ENCODE measurements at places on chromosomes 11 and 22.

DNA sequence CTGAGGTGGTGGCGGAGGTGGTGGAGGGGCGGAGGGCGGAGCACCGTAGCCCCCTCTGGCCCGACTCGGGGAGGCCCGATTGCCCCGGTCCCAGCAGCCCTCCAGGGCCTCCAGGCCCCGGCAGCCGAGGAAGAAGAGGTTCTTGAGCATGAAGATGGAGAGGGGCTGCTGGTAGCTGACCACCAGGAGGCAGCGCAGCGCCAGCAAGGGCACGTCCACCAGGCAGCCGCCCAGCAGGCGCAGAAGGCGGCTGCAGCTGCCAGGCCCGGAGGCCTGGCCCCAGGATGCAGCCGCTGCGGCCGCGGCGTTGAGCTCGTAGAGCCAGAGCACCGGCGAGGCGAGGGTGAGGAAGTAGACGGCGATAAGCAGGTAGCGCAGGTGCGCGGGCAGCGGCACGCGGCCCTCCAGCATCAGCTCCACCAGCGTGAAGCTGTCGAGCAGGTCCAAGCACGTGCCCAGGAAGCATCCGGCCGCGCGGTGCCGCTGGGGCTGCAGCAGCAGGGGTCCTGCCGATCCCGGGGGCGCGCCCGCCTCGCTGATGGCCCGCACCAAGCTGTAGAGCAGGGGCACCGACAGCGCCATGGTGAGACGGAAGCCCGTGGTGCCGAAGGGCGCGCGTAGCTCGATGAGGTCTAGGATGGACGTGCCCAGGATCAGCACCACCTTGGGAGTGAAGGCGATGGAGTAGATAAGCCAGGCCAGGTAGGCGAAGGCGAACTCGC is 1.5 kb downstream of the TMEM121B start:
- H3K27ac ChIP-seq = no peak overlapping the region
- H3K27me3 ChIP-seq = no peaks in the 10 kb centered on the region
- H3K4me1 ChIP-seq = no peaks in the 10 kb centered on the region
- H3K36me3 ChIP-seq = no peaks in the 10 kb centered on the region
- no peak overlapping the region for H3K4me3 ChIP-seq

DNA sequence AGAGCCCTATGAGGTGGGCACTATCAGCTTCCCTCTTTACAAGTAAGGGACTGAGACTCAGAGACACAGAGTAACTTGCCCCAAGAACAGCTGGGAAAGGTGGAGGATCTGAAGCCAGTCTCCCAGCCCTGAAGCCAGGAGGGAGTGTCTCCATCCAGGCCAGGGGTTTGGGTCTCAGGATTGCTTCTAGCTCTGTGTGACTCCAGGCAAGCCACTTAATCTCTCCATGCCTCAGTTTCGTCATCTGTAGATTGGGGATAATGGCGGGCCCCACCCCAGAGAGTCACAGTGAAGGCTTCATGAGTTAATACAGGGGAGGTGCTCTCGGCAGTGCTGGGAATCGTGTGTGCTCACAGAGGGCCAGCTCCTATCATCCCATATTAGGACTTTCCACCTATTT is 10.5 kb downstream of the MAP4K2 start:
- DNase-seq = no peak
- H3K27ac ChIP-seq = no peak overlapping the region
- H3K4me1 ChIP-seq = peaks cover 6% of the 10 kb centered on the region
- H3K27me3 ChIP-seq = no peaks in the 10 kb centered on the region
- H3K36me3 ChIP-seq = 0 out of 2 replicates have a peak, but pooled peaks cover 7% of the 10 kb centered on the region

- no peak for DNase-seq
- peaks cover 39% of the 10 kb centered on the region for H3K4me1 ChIP-seq
Measured at GRCh38 chr11:83192606-83193245, 786 bp upstream of the ANKRD42 start.

- peaks cover 95% of the 10 kb centered on the region for H3K4me1 ChIP-seq
- H3K36me3 ChIP-seq = peaks cover 10% of the 10 kb centered on the region
- peak overlapping the region; percentile 100 for H3K27ac ChIP-seq
- no peaks in the 10 kb centered on the region for H3K27me3 ChIP-seq
Measured at GRCh38 chr11:2387266-2387987, 10.3 kb downstream of the CD81 start.

- no peak for DNase-seq
- no peaks in the 10 kb centered on the region for H3K27me3 ChIP-seq
- no peak overlapping the region for H3K4me3 ChIP-seq
- H3K4me1 ChIP-seq = no peaks in the 10 kb centered on the region
- no peak overlapping the region for H3K27ac ChIP-seq
- H3K36me3 ChIP-seq = no peaks in the 10 kb centered on the region
Measured at GRCh38 chr11:29361369-29361768, 655.5 kb downstream of the KCNA4 start.

GRCh38 chr22:43293655-43294392 is 49.3 kb downstream of the SCUBE1 start:
- no peaks in the 10 kb centered on the region for H3K27me3 ChIP-seq
- no peak for DNase-seq
- no peaks in the 10 kb centered on the region for H3K36me3 ChIP-seq

GRCh38 chr11:70298243-70298915 is 27.9 kb downstream of the PPFIA1 start:
- H3K4me1 ChIP-seq = no peaks in the 10 kb centered on the region
- H3K4me3 ChIP-seq = no peak overlapping the region
- H3K36me3 ChIP-seq = peaks cover 11% of the 10 kb centered on the region
- no peaks in the 10 kb centered on the region for H3K27me3 ChIP-seq

DNA sequence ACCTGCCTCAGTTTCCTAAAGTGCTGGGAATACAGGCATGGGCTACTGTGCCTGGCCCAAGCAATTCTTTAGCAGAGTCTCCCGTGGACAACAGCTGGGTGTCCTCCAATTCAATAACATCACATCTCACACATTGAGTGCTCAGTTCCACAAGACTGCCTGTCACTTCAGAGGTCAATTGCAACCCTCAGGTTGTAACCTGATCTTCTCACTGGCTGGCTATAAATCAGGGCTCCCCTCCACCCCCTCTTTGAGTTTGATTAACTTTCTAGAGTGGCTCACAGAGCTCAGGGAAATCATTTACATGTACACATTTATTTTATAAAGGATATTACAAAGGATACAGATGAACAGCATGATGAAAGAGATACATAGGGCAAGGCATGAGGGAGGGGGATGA is 68.1 kb downstream of the MCHR1 start:
- no peak overlapping the region for H3K4me3 ChIP-seq
- peaks cover 6% of the 10 kb centered on the region for H3K4me1 ChIP-seq
- H3K27ac ChIP-seq = no peak overlapping the region
- DNase-seq = peak; percentile 45
- no peaks in the 10 kb centered on the region for H3K36me3 ChIP-seq
- no peaks in the 10 kb centered on the region for H3K27me3 ChIP-seq

DNA sequence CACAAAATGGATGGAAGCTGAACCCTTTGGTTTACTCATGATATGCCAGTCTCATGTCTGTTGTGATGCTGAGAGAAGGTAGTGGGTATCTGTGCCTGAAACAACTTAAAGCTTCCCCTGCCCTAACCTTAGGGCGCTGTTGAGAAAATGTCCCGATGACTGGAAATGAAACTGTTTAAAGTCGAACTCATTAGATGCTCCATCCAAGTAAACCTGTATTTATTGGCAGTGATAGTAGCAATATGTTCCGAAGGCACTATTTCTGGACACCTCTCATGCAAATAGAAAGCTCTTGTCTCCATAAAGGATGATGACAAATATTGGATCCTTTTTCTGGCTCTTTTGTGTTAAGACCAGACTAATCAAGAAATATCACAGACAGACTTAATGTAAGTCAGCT is 86.2 kb downstream of the GRAMD1B start:
- H3K36me3 ChIP-seq = peaks cover 54% of the 10 kb centered on the region
- DNase-seq = no peak
- H3K4me3 ChIP-seq = no peak overlapping the region
- H3K27ac ChIP-seq = peak overlapping the region; percentile 22
- H3K27me3 ChIP-seq = no peaks in the 10 kb centered on the region

- no peaks in the 10 kb centered on the region for H3K4me1 ChIP-seq
- H3K27ac ChIP-seq = no peak overlapping the region
- H3K27me3 ChIP-seq = no peaks in the 10 kb centered on the region
- H3K4me3 ChIP-seq = no peak overlapping the region
- H3K36me3 ChIP-seq = no peaks in the 10 kb centered on the region
Measured at GRCh38 chr11:102142333-102142732, 32.1 kb downstream of the YAP1 start.

DNA sequence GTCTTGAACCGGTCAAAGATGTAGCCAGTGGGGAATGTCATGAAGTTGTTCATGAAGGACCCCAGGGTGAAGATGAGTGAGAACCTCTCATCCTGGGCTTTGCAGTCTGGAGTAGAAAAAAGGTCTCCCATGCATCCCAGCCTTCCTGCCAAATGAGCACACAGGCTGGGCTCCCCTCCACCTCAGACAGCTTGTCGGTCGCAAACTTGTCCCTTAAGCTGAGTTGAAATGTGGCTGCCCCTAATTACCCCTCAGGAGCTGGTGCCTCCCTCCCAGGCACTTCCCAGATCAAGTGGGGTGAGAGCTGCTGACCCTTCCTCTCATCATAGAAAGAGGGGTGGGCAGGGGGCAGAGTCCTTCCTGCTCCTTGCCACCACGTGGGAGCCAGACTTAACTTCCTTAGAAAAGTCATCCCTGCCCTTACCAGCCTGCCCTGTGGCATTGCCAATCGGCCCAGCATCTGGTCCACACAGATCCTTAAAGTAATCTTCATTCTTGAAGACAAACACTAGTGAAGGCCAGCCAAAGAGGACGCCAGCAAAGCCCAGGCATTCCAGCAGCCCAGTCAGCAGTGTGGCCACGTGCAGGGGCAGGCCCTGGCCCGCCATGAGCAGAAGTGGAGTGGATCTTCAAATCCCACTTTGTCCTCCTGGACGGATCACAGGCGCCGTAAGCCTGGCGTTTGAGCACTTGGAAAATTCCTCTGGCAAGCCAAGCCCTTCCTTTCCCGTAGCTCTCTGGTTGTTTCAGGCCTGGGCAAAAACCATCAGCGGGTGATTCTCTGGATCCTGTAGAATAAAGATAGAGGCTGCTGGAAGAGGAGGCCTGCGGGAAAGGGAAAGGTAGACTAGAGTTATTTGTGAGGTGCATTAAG is 1.1 kb downstream of the SLC43A3 start:
- H3K36me3 ChIP-seq = peaks cover 39% of the 10 kb centered on the region
- peak overlapping the region; percentile 58 for H3K27ac ChIP-seq
- peaks cover 32% of the 10 kb centered on the region for H3K4me1 ChIP-seq
- H3K4me3 ChIP-seq = peak overlapping the region; percentile 77
- no peak for DNase-seq

- H3K27me3 ChIP-seq = no peaks in the 10 kb centered on the region
- H3K4me1 ChIP-seq = peaks cover 37% of the 10 kb centered on the region
- peak overlapping the region; percentile 94 for H3K27ac ChIP-seq
- peak; percentile 77 for DNase-seq
Measured at GRCh38 chr22:41094041-41094593, 1.7 kb downstream of the EP300 start.

DNA sequence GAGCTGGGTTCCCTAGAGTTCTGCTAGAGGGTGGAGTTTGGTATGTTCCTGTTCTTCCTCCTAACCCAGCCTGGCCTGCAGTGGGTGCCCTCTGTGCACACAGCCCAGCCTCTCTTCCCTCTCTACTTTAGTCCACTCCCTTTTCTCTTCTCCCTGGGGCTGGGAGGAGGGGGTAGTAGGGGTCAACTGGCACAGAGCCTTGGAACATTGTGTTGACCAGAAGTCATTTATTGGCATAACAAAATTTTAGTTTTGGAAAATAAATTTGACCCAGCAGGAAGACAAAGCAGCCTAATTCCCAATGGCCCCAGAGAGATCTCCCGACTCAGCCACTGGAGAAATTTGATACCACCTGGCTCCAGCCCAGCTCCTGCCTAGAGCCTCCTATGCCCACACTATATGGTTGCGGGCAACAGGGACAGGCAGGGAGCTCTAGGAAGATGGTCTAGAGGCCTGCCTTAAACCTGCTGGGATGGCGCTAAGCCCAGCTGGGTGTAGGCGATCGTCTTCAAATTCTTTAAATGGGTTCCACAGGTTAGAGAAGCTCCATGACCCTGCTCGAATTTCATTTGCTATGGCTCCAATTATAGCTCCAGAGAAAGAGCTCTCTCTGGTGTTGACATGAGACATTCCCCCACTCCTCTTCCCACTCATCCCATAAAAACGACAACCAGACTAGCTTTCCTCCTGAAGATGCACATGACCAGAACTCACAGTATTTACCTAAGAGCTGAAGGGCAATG is 9.9 kb downstream of the PCSK7 start:
- no peaks in the 10 kb centered on the region for H3K4me1 ChIP-seq
- DNase-seq = no peak
- H3K27ac ChIP-seq = no peak overlapping the region
- H3K27me3 ChIP-seq = no peaks in the 10 kb centered on the region

Data from Karpas-422 (cell line).